Stomach (tissue), 19 donors: ENCODE measurements at places on chromosomes 12 and 14. TPM values are rescaled to one million over a fixed set of nuclear protein-coding genes. Genes with fewer than 3 reads are reported as not detected.

- no peaks in the 10 kb centered on the region for H3K27me3 ChIP-seq
- DNase-seq, result no peak
- H3K4me3 ChIP-seq, result no peak overlapping the region
- H3K4me1 ChIP-seq, result no peaks in the 10 kb centered on the region
These were observed 151.8 kb downstream of the UNC79 start for GRCh38 chr14:93582516-93582915.

DNA sequence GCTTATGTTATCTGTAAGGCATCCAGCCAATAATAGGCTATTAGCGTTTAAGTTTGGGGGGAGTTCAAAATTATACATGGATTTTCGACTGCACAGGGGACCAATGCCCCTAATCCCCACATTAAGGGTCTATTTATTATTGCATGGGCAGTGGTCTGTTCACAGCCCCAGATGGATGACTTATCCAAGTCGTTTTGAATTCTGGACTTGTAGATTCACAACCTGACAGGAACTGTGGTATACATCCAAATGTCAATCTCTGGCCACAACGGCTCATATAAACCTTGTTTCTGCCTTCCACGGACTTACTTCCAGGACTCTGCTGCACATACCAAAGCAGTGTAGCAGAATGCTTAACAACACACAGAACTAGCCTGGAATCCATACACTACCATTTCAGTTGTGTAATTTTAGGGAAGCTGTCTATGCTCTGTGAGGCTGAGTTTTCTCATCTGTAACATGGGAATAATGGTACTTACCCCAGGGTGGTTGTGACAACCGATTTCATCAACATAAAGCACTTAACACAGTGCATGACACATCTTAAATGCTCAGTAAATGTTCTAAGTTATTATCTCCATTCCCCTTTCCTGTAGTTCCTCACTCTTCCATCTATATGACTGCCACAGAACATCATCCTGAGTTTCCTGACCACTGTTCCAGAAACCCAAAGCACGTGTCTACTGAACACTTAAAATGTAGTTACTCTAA, 3.7 kb downstream of the DDX24 start:
- H3K4me3 ChIP-seq, result peak overlapping the region; percentile 11
- DNase-seq, result no peak
- no peaks in the 10 kb centered on the region for H3K27me3 ChIP-seq
- H3K27ac ChIP-seq, result no peak overlapping the region

GRCh38 chr12:128042825-128043224, 224.1 kb upstream of the TMEM132C start:
- no peak overlapping the region for H3K4me3 ChIP-seq
- no peaks in the 10 kb centered on the region for H3K36me3 ChIP-seq
- no peak for DNase-seq
- H3K4me1 ChIP-seq, result no peaks in the 10 kb centered on the region
- H3K27me3 ChIP-seq, result no peaks in the 10 kb centered on the region
- H3K27ac ChIP-seq, result no peak overlapping the region

The CNTN1 gene
- total RNA-seq, result 12.6 TPM

GRCh38 chr14:29930283-29930682, 2.6 kb upstream of the PRKD1 start:
- H3K27ac ChIP-seq, result no peak overlapping the region
- H3K4me1 ChIP-seq, result peaks cover 10% of the 10 kb centered on the region
- DNase-seq, result no peak
- H3K27me3 ChIP-seq, result no peaks in the 10 kb centered on the region
- H3K4me3 ChIP-seq, result no peak overlapping the region

GRCh38 chr12:128784030-128784760, 39.6 kb downstream of the SLC15A4 start:
- no peaks in the 10 kb centered on the region for H3K4me1 ChIP-seq
- no peak overlapping the region for H3K27ac ChIP-seq
- no peak overlapping the region for H3K4me3 ChIP-seq
- no peak for DNase-seq
- H3K36me3 ChIP-seq, result no peaks in the 10 kb centered on the region
- H3K27me3 ChIP-seq, result no peaks in the 10 kb centered on the region

GRCh38 chr12:48419116-48419935, 53.0 kb upstream of the ANP32D start:
- no peak overlapping the region for H3K4me3 ChIP-seq
- H3K27ac ChIP-seq, result no peak overlapping the region
- DNase-seq, result no peak
- H3K4me1 ChIP-seq, result peaks cover 5% of the 10 kb centered on the region

The LRRIQ1 gene
- not detected for total RNA-seq

- H3K27me3 ChIP-seq, result no peaks in the 10 kb centered on the region
- no peak overlapping the region for H3K4me3 ChIP-seq
- H3K4me1 ChIP-seq, result no peaks in the 10 kb centered on the region
These were observed 57.5 kb downstream of the FRS2 start for GRCh38 chr12:69527506-69528272.

DNA sequence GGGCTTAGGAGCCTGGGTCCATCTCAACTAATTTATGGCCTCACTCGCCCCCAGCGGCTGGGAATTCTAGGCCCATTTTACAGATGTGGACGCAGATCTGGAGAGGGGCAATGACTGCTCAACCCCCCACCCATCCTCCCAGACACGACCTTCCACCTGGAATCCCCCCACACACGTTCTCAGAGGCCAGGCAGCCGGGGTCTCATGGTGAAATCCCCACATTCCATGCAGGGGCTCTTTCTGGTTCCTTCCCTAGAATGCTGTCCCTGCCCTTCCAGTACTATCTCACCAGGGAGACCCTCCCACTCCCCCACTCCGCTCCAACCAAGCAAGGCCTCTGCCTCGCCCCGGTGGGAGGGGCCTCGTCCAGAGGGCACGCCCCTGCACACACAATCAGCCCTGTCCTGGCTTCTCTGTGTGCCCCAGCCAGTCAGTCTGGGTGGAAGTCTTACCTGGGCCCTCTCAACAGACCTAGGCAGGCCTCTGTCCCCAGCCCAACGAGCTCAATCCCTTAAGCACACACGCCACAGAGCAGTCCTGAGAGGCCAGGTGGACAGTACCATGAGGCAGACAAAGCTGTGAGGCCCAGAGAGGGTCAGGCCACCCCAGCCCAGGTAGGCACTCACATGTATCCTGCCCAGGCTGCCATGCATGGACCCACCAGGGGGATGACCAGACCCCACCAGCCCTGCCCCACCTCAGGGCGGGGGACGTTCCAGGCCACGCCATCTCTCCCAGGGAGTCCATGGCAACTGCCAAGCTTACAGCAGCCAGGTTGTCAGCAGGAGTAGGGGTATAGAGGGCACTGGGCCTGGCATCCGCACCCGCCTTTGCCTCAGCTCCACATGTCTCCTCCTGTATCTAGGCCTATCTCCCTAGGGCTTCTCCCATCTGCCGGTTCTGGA, 1.3 kb upstream of the ANKRD9 start:
- peak overlapping the region; percentile 61 for H3K4me3 ChIP-seq
- DNase-seq, result peak; percentile 76
- peak overlapping the region; percentile 90 for H3K27ac ChIP-seq

- H3K27me3 ChIP-seq, result no peaks in the 10 kb centered on the region
- H3K4me1 ChIP-seq, result peaks cover 6% of the 10 kb centered on the region
- H3K4me3 ChIP-seq, result peak overlapping the region; percentile 63
- peaks cover 35% of the 10 kb centered on the region for H3K36me3 ChIP-seq
- DNase-seq, result no peak
These were observed 1.0 kb downstream of the ITFG2 start for GRCh38 chr12:2813214-2814185.

DNA sequence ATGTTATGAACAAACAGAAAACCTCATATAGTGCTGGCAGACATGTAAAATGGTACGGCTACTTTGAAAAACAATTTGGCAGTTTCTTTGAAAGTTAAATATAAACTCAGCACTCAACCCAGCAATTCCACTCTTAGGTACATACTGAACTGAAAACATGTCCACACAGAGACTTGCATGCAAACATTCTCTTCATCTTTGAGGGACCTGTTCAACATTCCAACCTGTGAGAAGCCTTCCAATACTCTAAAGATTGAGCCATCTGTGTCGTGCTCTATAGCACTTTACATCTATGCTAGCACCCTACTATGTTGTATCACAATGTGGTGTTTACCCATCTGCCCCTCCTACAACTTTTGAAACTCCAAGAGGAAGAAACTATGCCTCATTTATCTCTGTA, 79.3 kb downstream of the DNAI7 start:
- H3K4me1 ChIP-seq, result no peaks in the 10 kb centered on the region
- H3K27ac ChIP-seq, result no peak overlapping the region
- no peaks in the 10 kb centered on the region for H3K27me3 ChIP-seq
- no peaks in the 10 kb centered on the region for H3K36me3 ChIP-seq
- H3K4me3 ChIP-seq, result no peak overlapping the region

The CPNE8 gene
- total RNA-seq, result 36.5 TPM

- no peaks in the 10 kb centered on the region for H3K4me1 ChIP-seq
- H3K27me3 ChIP-seq, result no peaks in the 10 kb centered on the region
- H3K4me3 ChIP-seq, result no peak overlapping the region
- H3K36me3 ChIP-seq, result no peaks in the 10 kb centered on the region
- no peak for DNase-seq
- no peak overlapping the region for H3K27ac ChIP-seq
These were observed 24.2 kb upstream of the NOVA1 start for GRCh38 chr14:26621807-26622560.

GRCh38 chr14:60981633-60982455, 799 bp downstream of the SLC38A6 start:
- no peaks in the 10 kb centered on the region for H3K27me3 ChIP-seq
- H3K27ac ChIP-seq, result peak overlapping the region; percentile 93
- DNase-seq, result peak; percentile 34
- peak overlapping the region; percentile 97 for H3K4me3 ChIP-seq
- H3K4me1 ChIP-seq, result peaks cover 28% of the 10 kb centered on the region
- peaks cover 9% of the 10 kb centered on the region for H3K36me3 ChIP-seq

- no peaks in the 10 kb centered on the region for H3K27me3 ChIP-seq
- no peak for DNase-seq
- H3K4me1 ChIP-seq, result no peaks in the 10 kb centered on the region
These were observed 486.4 kb downstream of the TMTC2 start for GRCh38 chr12:83172866-83173649.

DNA sequence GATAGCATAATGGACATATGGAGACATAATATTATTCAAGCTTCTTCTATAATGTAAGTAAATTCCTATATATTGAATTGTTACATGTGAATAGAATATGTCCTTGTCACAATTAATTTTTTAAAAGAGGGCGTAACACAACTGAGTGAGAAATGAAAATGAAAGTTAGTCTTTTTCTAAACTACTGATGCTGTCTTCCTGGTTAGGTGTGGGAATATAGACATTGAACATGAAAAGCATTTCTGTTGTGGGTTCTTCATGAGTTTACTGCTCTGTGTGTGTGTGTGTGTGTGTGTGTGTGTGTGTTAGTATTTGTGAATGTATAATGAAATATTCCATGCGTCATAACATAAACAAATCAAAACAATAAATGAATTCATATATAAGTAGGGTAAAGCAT, 40.5 kb upstream of the RTL1 start:
- DNase-seq, result no peak
- no peaks in the 10 kb centered on the region for H3K4me1 ChIP-seq
- H3K4me3 ChIP-seq, result no peak overlapping the region
- H3K36me3 ChIP-seq, result no peaks in the 10 kb centered on the region
- H3K27me3 ChIP-seq, result no peaks in the 10 kb centered on the region

DNA sequence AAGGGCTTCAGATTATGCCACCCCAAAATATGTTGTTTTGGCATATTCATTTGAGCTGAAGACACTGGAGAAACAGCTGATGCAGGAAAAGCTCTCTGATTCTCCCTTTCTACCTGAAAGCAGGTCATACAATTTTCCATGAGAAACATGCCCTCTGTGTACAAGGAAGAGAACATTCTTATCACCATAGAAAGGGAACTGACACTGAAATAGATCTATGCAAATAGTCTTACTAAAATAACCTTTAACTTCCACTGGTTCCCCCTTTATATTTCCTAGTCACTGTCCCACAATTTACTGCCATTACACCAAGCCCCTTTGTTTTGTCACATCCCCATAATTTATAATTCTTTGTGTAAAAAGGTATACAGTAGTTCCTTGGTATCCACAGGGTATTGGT, 9.6 kb upstream of the PHC1 start:
- H3K4me1 ChIP-seq, result no peaks in the 10 kb centered on the region
- no peak for DNase-seq
- no peaks in the 10 kb centered on the region for H3K27me3 ChIP-seq
- no peak overlapping the region for H3K27ac ChIP-seq

GRCh38 chr12:26123482-26123980, 1.3 kb downstream of the BHLHE41 start:
- no peaks in the 10 kb centered on the region for H3K27me3 ChIP-seq
- peaks cover 42% of the 10 kb centered on the region for H3K4me1 ChIP-seq
- no peaks in the 10 kb centered on the region for H3K36me3 ChIP-seq
- DNase-seq, result no peak
- H3K4me3 ChIP-seq, result peak overlapping the region; percentile 64

GRCh38 chr12:115910057-115910456, 367.4 kb downstream of the MED13L start:
- no peaks in the 10 kb centered on the region for H3K4me1 ChIP-seq
- H3K27me3 ChIP-seq, result no peaks in the 10 kb centered on the region
- H3K36me3 ChIP-seq, result no peaks in the 10 kb centered on the region
- no peak overlapping the region for H3K27ac ChIP-seq
- no peak for DNase-seq

DNA sequence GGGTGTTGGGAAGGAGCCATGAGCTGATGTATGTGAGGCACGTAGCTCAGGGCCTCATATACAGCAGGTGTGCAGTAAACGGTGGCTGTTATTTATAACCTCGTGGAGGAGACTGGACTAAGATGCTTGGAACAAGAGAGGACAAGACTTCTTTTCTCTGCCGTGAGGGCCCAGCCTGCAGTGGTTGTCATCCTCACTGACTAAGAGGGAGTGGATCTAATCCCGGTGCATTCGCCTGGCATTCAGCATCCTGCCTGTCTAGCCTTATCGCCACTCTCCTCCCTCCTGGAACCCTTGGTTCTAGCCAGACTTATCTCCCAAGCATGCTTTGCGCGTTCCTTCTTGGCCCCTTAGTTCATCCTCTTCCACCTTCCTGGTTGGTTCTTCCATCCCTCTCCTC, 3.9 kb downstream of the TSPAN9 start:
- no peak overlapping the region for H3K4me3 ChIP-seq
- no peak for DNase-seq
- H3K27me3 ChIP-seq, result no peaks in the 10 kb centered on the region
- H3K4me1 ChIP-seq, result peaks cover 73% of the 10 kb centered on the region

- H3K4me3 ChIP-seq, result no peak overlapping the region
- H3K4me1 ChIP-seq, result no peaks in the 10 kb centered on the region
- H3K36me3 ChIP-seq, result no peaks in the 10 kb centered on the region
- no peak overlapping the region for H3K27ac ChIP-seq
These were observed 364.8 kb downstream of the TMEM121 start for GRCh38 chr14:105891221-105891602.

The MYH7 gene
- total RNA-seq, result not detected

- no peaks in the 10 kb centered on the region for H3K36me3 ChIP-seq
- peaks cover 7% of the 10 kb centered on the region for H3K4me1 ChIP-seq
- no peak for DNase-seq
- no peaks in the 10 kb centered on the region for H3K27me3 ChIP-seq
- no peak overlapping the region for H3K27ac ChIP-seq
- no peak overlapping the region for H3K4me3 ChIP-seq
These were observed 21.8 kb upstream of the CPM start for GRCh38 chr12:68954811-68955210.

The PCED1B gene
- 7.6 TPM for total RNA-seq
